ENCODE measurements at places on chromosomes 1 and 21.
A peak's percentile ranks its signal among the peaks of the same experiment; 100 is the strongest.

- DNase-seq: no peak
These were observed 58.0 kb downstream of the PGM1 start for GRCh38 chr1:63651161-63651701.

DNA sequence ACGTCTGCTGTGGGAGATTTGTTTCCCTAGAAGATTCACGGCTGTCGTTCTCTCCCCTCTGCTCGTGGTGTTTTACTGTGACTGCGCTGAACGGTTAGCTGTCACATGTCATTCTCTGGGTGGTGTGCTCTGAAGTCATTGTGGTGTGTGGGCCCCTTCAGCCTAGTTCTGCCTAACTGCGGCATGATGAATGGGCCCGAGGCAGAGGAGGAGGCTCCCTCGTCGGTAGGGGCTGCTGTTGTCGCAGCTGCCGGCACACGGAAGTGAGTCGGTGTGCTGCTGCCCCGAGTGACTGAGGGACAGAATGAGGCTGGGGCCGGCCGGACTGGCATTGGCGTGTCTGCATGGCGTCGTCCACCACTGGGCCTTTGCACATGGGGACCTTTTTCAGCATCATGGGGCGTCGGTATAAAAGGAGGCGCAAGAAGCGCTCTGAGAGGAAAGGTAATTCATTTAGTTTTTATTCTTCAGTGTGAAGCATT, 77.9 kb downstream of the ADARB1 start:
- peak; percentile 52 for DNase-seq

DNA sequence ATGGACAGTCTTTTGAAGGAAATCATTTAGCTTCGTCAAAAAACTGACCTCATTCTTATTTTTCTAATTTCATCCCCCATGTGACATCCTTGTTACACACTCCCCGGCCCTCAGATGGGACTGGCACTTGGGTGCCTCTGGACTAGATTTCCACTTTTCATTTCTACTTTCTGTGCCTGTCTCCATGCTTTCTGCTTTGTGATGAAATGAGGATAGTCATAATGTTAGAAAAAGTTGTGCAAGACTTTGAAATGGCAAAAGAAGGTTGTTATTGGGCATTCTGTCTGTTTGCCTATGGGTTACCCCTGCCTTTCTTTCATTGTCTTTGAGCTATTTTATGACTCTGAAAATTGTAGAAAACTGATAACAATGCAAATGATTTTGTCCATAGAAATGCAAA, 54.9 kb downstream of the MDM4 start:
- DNase-seq: no peak

DNA sequence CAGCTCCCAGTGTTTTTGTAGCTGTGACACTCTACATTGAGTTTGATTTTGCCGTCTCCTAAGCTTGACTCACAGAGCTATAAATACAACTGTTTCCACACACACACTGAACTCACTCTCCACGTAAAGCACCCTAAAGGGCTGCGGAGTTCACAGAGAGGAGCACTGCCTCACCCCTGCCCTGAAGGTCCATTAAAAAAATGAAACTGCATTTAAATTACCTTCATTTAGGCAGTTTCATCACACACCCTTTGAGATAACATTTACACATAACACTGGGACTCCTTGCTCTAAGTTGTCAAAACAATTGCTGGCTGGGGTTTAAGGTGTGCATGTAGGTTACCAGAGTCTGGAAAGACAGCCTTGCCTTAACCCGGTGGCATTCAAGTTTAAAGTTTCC, 137.1 kb upstream of the MAGI3 start:
- no peak for DNase-seq

- no peak for DNase-seq
These were observed 423.3 kb upstream of the CAMK1G start for GRCh38 chr1:209160230-209160629.

DNA sequence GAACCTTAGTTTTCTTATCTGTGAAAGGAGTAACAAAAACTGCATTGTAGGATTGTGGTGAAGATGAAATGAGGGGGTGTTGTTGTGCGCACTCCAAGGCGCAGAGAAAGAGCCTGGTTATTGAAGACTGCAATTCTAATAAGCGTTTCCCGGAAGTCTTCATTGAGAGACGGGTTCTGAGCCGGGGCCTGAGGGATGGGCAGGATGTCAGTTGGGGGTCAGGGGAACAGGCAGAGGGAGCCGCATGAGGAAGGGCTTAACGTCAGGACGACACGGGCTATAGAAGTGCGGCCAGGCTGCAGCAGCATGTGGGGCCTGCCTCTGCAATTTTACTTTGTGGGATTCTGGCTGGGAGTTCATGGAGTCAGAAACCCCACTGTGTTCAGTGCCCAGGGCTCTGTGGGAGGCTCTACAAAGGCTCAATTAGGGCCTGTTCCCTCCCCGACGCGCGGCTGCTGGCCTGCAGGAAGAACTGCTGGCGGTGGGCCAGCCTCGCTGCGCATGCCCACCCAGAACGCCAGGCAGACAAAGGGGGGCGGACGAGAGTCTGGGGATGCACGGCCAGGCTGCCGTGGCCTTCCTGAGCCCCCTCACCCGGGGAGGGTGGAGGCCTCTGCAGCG, 20.7 kb downstream of the TRIM62 start:
- no peak for DNase-seq

GRCh38 chr1:72064196-72065075, 217.9 kb downstream of the NEGR1 start:
- no peak for DNase-seq

- DNase-seq: no peak
These were observed 99.8 kb upstream of the C1orf105 start for GRCh38 chr1:172320733-172321132.
